Non-pigmented ciliary epithelial cell (primary cell): ENCODE measurements at places on chromosomes 12 and 14.

DNA sequence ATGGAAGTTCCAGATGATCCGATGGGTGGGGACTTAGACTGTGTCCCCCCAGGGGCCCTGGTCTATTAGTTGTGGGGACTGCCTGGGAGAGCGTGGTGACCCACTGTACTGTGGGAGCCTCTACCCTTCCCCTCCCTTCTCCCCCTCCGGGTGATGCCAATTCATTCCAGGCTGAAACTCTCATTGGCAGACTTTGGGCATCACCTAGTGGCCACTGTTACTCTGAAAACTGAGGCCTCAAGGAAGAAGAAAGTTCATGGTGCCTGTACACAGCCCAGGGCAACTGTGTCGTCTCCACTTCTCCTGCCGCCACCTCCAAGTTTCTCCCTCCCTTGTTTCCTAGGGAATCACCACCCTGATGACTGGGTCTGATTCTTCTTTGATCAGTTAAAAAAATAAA is 173.6 kb upstream of the ALG10B start:
- no peak for DNase-seq

DNA sequence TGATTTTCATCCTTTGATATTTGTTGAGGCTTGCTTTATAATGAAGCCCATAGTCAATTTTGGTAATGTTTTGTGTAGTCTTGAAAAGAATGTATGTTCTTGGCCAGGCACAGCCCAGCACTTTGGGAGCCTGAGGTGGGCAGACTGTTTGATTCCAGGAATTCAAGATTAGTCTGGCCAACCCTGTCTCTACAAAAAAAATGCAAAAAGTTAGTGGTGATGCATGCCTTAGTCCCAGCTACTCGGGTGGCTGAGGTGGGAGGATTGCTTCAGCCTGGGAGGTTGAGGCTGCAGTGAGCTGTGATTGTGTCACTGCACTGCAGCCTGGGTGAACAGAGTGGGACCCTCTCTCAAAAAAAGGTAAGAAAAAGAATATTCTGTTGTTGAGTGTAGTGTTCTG is 10.8 kb downstream of the ETNK1 start:
- DNase-seq: no peak

- DNase-seq: no peak
These were observed 1.2 kb downstream of the WNT5B start for GRCh38 chr12:1630133-1630826.

- no peak for DNase-seq
These were observed 47.9 kb downstream of the CDK17 start for GRCh38 chr12:96352161-96352835.

DNA sequence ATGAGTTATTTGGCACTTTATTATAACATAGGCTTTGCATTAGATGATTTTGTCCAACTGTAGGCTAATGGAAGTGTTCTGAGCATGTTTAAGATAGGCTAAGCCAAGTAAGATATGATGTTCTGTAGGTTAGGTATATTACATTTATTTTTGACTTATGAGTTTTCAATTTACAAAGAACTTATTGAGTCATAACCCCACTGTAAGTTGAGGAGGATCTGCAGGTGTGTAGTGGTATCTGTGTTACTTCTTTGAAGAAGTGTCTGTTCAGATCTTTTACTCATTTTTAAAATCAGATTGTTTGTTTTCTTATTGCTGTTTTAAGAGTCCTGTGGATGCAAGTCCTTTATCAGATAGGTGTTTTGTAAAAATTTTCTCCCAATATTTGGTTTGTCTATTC is 329.2 kb downstream of the RAD51B start:
- DNase-seq: no peak

- DNase-seq: no peak
These were observed 41.5 kb upstream of the DAAM1 start for GRCh38 chr14:59147007-59147406.

DNA sequence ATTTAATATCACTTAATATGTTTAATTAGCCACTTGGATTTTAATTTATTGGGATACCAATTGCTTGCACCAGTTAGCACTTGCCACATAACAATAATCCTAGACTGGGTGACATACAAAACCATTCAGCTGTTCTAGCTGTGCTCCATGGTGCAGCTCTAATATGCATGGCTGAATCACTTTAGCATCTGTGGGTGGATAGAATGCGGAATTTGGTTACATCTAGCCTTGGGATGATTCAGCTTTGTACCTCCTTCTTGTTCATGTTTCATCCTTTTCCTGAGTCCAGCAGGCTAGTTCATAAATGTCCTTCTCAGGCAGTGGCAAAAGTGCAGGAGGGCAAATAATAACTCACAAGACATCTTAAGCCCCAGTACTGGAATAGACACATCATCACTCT is 1263.0 kb downstream of the LRFN5 start:
- DNase-seq: peak; percentile 71

DNA sequence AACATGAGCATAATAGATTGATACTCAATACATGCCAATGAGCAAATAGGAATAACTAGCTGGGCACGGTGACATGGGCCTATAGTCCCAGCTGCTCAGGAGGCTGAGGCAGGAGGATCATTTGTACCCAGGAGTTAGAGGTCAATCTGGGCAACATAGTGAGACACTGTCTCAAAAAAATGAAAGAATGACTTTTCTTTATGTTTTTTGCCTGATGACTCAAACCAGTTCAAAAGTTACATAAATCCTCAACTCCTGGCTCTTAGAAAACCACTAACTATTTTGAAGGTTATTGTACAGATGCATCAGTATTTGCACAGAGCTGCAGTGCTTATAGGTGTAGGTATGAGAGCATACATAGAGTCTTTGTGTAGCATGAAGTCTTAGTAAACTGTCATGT is 219.2 kb upstream of the RGS6 start:
- no peak for DNase-seq

DNA sequence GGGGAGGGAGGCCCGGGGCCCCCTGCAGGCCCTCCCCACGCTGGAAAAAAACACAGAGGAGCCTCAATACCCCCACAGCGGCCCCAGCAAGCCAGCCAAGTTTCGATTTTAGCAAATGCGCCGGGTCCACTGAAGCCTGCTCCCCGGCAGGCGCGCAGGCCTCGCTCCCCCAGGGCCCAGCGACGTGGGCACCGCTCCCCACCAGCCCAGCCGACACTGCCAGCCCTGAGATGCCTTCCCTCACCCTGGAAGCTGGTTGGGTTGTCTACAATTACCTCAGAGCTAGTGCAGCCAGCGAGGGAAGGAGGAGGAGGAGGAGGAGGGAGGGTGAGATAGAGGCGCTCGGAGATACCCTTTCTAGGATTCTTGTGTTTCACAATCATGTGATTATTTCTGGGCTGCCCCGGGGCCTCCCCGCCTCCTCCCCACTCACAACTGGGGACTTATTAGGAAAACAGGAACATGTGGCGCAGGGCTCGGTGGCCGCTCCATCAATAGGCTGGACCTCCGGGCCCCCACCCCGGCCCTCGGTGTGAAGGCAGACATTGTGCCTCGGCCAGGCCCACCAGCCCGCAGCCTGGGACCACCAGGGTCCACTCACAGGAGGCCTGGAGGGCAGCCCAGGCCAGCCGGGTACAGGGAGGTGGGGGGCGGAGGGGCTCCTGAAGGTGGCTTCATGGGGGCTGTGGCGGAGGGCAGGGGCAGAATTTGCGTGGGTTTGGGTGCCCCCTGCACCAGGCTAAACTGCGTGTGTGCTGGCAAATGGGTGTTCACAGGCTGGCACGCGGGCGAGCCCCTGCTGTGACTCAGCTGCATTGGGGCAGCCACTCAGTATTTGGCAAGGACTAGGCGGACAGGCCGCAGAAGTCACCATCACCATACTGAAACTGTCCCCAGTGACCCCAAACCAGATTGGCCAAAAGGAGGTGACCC is 109.9 kb downstream of the NCOR2 start:
- DNase-seq: no peak

- no peak for DNase-seq
These were observed 8.7 kb upstream of the SMUG1 start for GRCh38 chr12:54197431-54197909.

DNA sequence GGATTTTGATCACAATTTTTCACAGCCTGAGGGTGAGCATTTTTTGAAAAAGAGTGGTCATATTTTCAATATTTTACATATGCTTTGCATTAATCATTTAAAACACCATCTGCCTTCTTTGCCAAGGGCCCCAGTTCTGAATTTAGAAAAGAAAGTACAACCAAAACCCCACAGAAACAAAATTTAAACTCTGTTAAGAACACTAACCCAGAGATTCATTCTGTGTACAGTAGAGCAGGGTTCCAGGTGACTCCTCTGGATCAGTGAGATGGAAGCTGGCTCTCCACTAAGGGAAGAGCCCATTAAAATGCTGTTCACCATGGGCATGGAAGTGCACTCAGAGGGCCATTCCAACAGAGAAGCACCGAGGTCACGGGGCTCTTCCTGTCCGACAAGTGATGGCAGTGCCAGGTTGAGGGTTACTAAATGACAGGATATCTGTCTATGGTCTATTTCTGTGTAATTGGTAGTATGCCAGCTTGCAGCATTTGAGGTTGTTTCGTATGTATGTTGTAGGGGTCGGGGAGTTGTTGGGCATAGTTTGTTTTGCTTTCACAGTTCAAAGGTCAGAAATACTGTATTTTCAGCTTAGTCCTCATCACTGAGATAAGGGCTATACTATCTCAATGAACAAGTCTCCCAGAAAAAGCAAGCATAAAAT is 95.9 kb downstream of the SLC35F4 start:
- no peak for DNase-seq

DNA sequence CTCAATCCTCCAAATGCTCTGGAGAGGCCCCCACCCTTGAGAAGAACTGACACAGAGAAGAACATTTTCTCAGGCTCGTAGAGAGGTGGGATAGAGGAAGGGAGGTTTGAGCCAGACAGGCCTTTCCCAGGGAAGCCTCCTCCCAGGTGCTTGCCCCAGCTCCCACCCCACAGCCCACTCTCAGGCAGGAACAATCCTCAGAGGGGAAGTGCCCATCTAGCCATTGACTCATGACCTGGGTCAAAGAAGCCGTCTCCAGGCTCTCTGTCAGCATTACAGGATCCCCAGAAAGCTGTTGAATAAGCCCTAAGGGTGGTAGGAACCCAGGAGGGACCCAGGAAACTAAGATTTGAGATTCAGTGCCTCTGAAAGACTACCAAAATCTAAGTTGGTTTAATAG is 3.8 kb downstream of the AQP6 start:
- DNase-seq: no peak

DNA sequence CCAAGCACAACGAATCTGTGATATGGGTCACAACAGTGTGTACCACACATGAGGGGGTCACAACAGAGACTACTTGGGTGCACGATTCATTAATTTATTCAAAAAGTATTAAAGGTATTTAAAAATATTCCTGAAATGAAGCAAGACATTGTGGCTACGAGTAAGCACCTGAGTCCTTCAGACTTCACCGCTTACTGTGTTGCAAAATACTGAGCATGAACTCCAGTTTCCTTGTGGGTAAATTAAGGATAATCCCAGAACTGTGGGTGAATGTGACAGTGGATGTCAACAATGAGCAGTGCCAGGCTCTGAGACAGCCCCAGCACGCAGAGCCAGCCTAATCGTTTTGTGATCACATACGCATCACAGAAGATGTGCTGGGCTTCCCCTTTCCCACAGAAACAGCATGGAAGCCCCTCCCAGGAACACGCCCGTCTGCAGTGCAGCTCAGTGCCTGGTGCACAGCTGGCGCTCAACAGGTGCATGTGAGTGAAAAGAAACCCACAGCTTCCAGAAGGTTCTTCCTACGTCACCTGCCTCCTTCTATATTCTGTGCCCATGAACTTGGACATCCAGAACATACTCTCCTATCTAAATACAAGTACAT is 29.1 kb downstream of the CDC42BPB start:
- no peak for DNase-seq

DNA sequence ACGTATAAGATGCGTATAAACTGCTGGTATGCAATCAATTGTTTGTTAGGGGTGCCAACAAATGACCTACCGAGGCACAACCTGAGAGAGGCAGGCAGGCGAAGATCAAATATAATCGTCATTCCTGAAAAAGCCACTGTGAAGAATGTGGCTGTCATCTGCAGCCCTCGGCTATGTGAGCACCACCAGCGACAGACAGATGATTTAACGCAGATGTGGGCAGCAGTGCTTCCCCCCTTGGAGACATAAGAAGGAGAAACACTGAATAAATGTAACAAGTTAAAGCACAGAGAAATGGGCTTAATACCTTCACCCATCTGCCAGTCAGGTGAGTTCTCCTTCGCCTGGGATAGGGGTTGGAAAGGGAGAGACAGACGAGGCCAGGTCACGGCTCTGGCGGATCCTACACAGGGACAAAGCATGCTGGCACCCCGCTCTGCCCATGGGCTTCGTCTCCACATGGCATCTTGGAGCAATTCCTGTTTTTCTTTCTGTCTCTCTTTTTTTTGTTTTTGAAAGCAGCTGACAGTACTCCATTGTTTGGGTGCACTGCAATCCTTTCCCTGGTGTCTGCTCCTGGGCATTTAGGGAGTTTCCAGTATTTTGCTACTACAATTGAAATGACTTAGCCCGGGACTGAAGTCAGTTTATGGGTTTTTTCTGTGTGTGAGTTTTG is 28.1 kb downstream of the TNFAIP2 start:
- no peak for DNase-seq

GRCh38 chr12:46266869-46267574 is 1.8 kb downstream of the SLC38A1 start:
- no peak for DNase-seq

- DNase-seq: no peak
These were observed 56.0 kb upstream of the DCD start for GRCh38 chr12:54704202-54704601.

GRCh38 chr12:12349711-12350665 is at the start of gene MANSC1:
MANSC1 (minus strand) TSS chr12:12350242; CDS start chr12:12343314, 6,928 bp downstream.
- DNase-seq: no peak

GRCh38 chr12:108538146-108538545 is 22.8 kb downstream of the SART3 start:
- DNase-seq: no peak

DNA sequence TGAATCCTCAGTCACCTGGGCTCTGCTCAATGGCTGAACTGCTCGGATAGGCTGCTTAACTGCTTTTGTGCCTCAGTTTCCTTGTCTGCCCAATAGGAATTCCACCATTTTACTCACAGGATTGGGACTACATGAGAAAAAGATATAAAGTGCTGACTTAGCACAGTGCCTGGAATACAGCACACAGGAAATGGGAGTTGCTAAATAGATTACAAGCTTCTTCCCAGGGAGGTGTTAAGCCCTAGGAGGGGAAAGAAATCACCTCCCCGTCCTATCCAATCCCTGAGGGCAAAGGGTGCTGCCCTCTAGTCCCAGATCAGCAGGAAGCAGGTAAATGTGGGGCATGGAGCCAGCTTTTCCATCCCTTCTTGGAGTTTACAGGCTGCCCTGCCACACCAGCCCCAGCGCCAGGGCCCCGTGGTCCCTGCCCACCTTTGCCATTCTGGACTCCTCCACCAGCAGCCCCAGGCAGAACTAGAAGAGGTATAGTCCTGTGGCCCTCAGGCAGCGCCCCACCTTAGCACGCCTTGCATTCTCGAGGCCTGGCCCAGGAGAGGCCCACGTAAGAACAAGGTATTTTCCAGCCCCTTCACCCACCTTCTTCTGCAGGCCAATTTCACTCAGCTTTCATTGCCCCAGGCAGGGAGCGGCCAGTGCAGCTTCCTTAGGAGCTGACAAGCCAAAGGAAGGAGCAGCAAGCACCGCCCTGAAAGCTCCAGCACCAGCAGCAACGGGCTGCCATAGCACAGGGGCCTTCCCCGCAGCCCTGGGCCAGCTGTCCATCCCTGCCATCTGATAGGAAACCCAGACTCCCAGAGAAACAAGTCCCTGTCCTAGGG is 28.8 kb upstream of the RPLP0 start:
- DNase-seq: no peak
